ENCODE measurements at places on chromosomes 11 and 22. TPM values are rescaled to one million over a fixed set of nuclear protein-coding genes. Genes with fewer than 3 reads are reported as not detected.
A peak's percentile ranks its signal among the peaks of the same experiment; 100 is the strongest.

Gene UCP3
- 3.0 TPM for total RNA-seq

DNA sequence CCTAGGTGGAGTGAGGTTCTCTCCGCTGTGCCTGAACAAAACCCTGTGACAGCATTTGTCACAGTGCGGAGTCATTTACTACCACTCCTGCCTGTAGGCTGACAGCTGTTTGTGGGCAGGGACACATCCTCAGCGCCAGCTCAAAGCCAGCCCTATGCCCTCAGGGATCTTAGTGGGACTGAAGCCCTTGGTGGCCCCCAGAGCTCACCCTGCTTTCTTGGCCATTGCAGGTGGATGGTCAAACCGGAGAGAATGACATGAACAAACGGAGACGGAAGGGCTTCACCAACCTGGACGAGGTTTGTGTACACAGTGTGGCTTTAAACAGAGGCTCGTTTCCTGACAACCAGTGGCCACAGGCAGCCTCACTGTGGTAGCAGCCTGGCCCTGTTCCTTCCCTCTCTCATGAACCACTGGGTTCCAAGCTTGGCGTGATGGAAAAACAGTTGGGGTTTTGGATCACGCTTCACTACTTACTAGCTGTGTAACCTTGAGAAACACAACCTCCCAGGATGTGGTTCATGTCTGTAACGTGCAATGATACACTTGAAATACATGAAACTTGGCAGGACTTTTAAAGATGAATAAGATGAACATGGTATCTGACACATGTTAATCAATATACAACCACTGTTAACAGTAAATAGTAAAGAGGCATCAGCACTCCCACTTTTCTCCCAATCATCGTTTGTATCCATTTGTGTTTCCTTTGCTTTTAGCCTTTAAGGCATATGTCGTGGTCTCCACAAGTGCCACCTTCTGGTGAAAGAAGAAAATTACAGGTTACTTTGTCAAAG lies 125.8 kb downstream of the MICAL2 start:
- peak; percentile 83 for DNase-seq

- no peak for DNase-seq
Measured at GRCh38 chr11:116371146-116371545, 401.6 kb downstream of the BUD13 start.

- DNase-seq, result no peak
Measured at GRCh38 chr22:48235744-48236143, 1473.3 kb downstream of the TBC1D22A start.

- DNase-seq, result no peak
Measured at GRCh38 chr11:46079662-46080061, 41.6 kb downstream of the PHF21A start.

DNA sequence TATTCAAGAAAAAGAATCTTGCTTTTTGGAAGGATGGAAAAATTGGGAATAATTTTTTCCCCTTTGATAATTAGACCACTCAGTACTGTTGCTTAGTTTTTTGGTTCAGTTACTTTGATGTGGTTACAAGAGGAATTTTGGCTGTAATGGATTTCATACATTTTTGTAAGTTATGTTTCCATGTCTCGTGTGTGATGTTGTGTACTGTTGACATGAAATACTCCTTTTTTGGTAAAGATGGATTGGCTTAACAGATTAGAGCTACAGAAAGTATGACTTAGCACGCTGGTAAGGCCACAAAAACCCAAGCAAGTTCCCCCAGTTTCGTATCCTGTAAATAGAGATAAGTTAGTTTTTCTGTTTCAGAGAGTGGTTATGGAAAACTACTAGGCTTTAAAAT lies 11.9 kb downstream of the TBCEL start:
- DNase-seq, result no peak

Gene MYO7A
- total RNA-seq, result 0.63 TPM

Gene PHLDA2
- 1.1 TPM for total RNA-seq
